Bronchial epithelial cell (primary cell): ENCODE measurements at places on chromosomes 1 and 21. TPM values are rescaled to one million over a fixed set of nuclear protein-coding genes. Genes with fewer than 3 reads are reported as not detected.
A peak's percentile ranks its signal among the peaks of the same experiment; 100 is the strongest.

DNA sequence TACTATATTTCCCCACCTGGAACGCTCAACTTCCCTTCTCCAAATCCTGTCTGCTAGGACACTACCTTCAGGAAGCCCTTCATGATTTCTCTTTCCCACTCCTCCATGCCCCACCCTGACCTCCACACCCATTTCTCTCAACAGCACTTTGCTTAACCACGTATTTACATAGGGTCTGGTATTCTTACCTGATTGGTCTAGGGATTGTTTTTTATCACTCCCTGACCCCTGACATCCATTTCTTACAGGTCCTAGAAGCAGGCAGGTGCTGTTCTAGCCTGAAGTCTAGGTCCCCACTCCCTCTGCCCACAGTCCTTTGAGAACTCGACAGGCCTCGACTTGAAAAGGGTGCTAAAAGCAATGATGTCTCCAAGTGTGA is 47.5 kb downstream of the DMAP1 start:
- no peak for DNase-seq

DNA sequence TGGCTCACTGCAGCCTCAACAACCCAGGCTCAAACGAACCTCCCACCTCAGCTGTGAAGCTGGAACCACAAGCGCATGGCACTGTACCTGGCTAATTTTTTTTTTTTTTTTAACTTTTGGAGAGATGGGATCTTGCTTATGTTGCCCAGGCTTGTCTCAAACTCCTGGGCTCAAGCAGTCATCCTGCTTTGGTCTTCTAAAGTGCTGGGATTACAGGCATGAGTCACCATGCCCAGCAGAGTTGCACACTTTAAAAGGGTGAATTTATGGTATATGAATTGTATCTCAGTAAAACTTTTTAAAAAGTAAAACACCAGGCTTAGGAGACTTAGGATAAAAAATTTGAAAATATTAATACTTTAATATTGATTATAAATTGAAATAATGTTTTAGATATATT is 99.1 kb downstream of the CLEC20A start:
- DNase-seq = peak; percentile 87

GRCh38 chr1:204102739-204103430 is 30.0 kb downstream of the SOX13 start:
- DNase-seq = peak; percentile 55

DNA sequence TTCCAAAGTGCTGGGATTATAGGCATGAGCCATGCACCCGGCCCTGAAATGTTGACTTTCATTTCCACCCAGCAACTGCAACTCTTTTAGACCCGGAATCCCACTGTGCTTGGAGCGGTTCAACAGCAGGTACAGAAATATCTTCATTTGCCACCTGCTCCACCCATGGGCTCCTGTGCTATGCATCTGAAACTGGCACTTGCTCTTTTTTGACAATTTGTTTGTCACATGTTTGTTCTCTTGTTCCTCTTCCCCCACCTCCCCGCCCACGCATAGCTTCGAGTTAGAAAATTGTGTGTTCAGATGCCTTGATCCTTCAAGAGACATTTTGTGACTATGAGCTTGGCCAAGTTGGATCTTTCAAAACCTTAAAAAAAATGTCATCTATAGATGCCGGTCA is 2.4 kb upstream of the IFNLR1 start:
- DNase-seq = no peak

DNA sequence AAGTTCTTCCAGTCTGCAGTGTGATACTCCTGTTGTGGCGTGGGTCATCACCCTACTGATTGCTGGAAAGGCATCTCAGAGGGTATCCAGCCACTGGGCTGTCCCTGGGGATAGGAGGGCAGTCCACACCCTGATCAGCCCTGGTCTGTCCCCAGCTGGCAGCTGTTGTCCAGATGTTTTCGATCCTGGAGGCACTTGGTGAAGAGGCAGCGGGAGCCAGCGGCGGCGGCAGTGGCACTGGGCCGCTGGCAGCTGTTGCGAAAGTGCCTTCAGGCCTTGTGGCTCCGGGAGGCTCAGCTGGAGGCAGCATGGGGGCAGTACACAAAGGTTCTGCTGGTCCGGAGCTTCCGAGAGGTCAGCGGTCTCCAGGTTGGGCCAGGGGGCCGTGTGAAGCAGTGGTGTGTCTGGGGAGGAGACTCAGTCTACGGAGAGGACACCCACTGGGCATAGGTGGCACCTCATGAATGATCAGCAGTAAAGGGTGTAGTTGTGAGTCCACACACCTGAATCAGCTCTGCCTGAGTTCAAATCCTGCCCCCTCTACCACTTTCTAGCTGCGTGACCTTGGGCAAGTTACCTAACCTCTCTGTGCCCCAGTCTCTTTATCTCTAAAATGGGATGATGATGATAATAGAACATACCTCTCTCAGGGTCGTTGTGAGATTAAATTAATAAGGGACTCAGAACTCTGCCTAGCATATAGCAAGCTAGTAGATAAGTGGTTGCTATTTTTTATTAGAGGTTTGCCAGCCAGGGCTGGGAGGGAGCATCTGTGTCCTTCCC is 6.1 kb downstream of the C1orf167 start:
- no peak for DNase-seq

The MRAP gene
- not detected in 2 replicates for total RNA-seq

DNA sequence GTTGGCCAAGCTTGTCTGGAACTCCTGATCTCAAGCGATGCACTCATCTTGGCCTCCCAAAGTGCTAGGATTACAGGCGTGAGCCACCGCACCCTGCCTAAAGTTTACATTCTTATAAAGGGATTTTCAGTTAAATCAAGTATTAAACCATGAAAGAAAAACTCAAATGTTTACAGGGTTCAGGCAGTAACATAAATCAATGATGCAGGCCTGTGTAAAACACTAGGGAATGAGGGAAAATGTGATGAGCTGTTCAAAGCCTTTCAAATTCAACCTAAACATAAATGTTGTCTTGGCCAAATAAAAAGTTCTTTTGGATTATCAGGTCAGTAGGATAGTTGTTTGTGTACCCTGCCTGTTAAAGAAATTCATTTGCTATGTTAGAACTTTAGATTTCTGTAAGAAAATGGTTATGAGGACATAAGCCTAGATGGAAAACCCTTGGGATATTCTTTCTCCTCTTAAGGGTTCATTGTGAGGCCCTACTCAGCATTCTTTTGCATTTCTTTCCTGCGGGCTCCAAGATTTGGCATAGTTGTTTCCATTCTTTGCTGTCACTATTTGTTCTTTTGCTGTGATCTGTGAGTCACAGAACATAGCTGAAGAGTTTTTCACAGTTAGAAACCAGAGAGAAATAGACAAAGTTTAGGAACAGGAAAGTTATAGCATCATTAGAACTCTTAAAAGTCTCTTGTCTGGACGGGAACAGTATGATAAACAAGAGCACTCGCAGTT is 8.9 kb upstream of the ZRANB2 start:
- DNase-seq = peak; percentile 77

GRCh38 chr21:34996304-34997101 is 52.6 kb downstream of the RUNX1 start:
- no peak for DNase-seq

DNA sequence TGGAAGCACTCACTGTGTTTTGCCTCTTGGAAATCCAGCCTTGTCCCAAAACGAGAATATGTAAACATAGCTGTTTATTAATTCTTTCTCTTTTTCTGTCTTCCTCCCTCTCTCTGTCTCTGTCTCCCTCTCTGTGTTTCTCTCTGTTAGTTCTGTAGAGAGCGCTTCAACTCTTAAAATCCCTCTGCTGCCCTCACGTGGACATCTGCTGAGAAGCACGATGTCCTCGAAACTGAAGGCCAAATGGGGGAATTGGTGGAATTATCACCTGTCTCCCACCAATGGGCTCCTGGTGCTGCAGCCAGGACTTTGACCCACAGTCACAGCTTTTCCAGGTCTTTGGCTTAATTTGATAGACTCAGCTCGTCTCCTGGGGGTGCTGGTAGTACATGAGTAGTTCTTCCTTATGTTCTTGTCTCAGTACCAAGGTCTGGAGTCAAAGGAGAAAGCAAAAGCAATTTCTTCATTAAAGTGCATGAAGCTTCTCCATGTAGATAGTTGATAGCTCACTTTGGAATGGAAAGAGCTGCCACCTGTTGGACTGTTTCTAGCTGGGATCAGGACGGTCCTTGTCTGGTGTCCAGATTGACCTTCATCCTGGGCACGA is 5.5 kb upstream of the GBP6 start:
- DNase-seq = peak; percentile 63

The ADORA3 gene
- not detected in 2 replicates for total RNA-seq

The OR2M3 gene
- total RNA-seq = under 0.01 TPM in 1 of 2 replicates, not detected in the other

The LMX1A gene
- total RNA-seq = not detected in 2 replicates

GRCh38 chr1:215890438-215890837 is 323.3 kb downstream of the KCTD3 start:
- no peak for DNase-seq

DNA sequence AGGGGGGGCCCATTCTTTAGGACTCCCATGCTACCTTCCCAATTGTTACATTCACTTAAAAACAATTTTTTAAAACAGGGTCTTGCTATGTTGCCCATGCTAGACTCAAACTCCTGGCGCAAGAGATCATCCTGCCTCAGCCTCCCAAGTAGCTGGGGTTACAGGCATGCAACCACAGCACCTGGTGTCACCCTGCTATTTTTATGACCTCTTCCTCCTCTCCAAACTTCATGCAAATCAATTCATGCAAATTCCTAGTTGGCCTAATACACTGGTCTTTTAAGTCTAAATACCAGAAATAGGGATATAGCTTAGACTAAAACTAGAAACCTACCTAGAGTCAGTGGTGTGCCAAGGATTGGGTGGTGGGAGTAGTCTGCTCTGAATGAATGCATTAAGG is 30.1 kb downstream of the CDKN2C start:
- DNase-seq = no peak

DNA sequence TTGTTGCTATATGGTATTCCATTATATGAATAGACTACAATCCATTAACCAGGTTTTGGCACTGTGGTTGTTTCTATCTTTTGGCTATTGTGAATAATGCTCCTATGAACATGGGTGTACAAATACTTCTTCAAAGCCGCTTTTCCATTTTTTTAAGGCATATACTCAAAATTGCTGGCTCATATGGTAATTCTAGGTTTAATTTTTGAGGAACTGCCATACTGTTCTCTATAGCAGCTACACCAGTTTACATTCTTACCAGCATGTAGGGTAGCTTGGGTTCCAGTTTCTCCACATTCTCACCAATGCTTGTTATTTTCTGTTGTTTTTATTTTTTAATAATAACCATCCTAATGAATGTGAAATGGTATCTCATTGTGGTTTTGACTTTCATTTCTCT is 19.9 kb upstream of the AGO1 start:
- DNase-seq = no peak

DNA sequence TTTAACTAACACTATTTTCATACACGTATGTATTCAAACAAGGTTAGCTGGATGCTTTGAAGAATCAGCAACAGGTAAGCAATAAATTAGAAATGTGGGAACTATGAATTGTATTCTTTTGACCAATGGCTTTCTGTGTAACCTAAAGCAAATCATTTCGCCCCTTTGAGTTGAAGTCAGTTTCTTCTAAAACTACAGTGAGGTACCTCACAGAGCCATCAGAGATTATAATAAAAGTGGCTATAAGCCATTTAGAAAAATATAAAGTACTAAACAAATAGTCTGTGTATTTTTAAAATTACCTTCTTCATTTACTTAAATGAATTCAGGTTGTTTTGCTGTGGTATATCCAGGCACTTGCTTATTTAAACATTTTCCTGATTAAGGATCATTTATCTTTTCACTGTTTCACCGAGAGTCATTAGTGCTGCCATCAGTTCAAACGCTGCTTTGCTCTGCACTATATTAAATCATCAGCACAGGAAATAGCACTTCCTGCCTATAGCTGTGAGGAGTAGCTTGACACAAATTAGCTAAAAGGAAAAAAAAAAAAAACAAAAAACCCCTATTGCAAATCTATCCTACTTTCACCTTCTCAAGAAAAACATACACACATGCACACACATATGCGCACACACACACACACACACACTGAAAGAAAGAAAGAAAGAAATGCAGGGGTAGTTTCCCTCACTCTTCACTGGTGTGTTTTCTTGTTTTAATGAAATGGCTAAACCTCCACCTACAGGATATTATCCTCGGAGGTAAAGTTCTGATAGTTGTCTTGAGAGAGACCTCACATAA is 39.8 kb upstream of the C1orf105 start:
- DNase-seq = no peak

DNA sequence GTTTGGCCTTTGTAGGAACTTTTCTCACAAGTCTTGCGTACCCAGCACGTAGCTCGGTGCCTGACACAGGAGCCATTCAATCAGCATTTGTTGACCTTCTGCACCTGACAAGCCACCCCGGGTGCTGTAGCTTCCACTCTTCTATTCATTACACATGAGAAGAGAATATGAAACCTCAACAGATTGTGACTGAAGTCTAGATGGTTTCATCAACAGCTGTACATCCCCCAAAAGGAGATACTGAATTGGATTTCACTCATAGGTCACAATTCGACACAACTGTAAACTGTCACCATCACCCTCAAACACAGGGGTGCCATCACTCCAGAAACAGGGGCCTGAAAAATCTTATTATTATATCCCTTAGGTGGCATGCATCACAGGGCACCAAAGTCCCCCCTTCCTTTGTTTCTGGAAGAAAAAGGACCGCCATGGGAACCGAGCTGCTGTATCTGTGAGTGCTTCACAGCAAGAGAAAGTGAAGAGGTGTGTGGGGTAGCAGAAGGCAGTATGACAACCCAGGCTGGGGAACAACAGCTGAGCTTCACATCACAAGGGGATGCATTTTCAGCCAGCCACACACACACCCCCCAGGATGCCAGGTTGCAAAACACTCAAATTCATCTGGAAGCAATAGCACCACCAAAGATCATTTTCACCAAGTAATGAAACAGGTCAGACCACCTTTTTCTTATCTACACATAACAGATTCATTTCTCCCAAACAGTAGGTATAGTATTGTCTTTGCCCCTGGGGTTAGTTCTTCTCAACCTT is 225.7 kb downstream of the TOMM20 start:
- no peak for DNase-seq

- DNase-seq = no peak
These were observed 23.5 kb upstream of the TSPEAR start for GRCh38 chr21:44734841-44735240.

GRCh38 chr1:239930686-239931262 is 160.9 kb upstream of the FMN2 start:
- peak; percentile 8 for DNase-seq

GRCh38 chr1:210360852-210361477 is 32.3 kb downstream of the HHAT start:
- peak; percentile 53 for DNase-seq

- DNase-seq = no peak
These were observed 40.3 kb downstream of the CFHR5 start for GRCh38 chr1:197017558-197018146.

The CCDC27 gene
- not detected in 2 replicates for total RNA-seq

DNA sequence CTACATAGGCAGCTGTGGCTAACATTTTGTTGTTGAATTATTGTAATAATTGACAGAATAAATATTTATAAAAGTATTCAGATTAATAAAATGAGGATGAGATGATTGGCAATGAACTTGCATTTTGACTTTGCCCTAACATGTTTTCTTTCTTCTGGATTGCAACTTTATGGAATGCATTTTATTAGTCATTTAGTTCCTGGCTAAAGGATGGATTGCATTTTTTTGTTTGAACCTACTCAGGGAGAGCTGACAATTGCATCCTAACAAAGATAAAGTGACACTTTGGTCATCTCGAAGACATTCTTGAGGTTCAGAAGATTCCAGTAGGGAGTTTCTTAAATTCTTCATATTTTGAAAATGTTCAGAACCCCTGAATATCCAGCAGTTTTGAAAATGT is 37.5 kb downstream of the PGM1 start:
- DNase-seq = peak; percentile 82

- peak; percentile 77 for DNase-seq
These were observed 50.1 kb downstream of the ZNF281 start for GRCh38 chr1:200359610-200360163.
